Hematopoietic multipotent progenitor cell treated with erythropoietin and hydrocortisone succinate and interleukin-3 and kit ligand, for 8 days (in vitro differentiated cells): ENCODE measurements at places on chromosomes 5 and 9.
A peak's percentile ranks its signal among the peaks of the same experiment; 100 is the strongest.

DNA sequence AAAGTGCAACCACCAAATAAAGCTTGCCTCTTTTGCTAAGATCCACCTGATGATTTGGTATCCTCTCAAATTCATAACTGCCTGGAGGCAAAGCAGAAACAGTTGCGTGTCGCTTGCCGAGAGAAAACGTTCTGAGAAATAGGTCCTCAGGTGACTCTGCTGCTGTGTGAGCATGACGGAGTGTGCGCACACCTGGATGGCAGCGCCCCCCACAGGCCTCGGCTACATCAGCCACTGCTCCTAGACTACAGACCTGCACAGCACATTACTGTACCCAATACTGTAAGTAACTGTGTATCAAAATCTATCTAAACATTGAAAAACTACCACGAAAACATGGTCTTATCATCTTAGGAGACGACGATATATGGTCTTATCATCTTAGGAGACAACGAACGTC, 87.4 kb downstream of the CAMSAP1 start:
- DNase-seq = no peak

GRCh38 chr5:82873452-82873851, 203.7 kb downstream of the TMEM167A start:
- DNase-seq = no peak

- DNase-seq = no peak
Observed at GRCh38 chr5:131068076-131068475, 97.0 kb downstream of the HINT1 start.

GRCh38 chr5:68345171-68345570, 129.6 kb downstream of the PIK3R1 start:
- DNase-seq = no peak

DNA sequence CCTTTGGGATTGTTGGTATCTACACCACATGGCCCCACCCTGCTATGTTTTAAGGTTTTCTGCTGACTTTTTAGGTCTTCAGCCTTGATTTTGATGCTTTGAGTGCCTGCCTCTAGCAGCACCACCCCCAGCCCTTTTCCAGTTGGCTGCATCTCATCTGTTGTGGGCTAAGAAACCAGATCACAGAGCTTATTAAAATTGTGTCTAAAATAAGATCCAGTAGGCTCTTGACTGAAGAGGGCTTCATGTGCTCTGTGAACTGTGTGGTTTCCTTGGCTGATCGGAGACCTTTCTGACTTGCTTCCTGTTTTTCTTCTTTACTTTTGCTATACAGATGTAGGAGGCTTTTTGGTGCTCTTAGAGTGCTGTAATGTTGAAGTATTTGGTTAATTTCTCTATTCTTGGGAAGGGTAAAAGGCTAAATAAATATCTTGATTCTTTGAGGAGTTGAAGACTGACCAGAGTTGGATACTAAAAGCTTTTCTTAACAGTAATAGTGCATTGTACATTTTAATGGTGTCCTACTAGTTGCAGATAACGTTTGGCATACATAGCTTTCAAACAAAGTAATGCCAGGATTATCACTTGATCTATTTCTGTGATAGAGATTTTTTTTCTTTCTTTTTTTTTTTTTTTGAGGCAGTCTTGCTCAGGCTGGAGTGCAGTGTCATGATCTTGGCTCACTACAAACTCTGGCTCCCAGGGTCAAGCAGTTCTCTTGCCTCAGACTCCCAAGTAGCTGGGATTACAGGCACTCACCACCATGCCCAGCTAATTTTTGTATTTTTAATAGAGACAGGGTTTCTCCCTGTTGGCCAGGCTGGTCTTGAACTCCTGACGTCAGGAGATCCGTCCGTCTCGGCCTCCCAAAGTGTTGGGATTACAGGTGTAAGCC, 4.5 kb downstream of the UBE2D2 start:
- peak; percentile 25 for DNase-seq

DNA sequence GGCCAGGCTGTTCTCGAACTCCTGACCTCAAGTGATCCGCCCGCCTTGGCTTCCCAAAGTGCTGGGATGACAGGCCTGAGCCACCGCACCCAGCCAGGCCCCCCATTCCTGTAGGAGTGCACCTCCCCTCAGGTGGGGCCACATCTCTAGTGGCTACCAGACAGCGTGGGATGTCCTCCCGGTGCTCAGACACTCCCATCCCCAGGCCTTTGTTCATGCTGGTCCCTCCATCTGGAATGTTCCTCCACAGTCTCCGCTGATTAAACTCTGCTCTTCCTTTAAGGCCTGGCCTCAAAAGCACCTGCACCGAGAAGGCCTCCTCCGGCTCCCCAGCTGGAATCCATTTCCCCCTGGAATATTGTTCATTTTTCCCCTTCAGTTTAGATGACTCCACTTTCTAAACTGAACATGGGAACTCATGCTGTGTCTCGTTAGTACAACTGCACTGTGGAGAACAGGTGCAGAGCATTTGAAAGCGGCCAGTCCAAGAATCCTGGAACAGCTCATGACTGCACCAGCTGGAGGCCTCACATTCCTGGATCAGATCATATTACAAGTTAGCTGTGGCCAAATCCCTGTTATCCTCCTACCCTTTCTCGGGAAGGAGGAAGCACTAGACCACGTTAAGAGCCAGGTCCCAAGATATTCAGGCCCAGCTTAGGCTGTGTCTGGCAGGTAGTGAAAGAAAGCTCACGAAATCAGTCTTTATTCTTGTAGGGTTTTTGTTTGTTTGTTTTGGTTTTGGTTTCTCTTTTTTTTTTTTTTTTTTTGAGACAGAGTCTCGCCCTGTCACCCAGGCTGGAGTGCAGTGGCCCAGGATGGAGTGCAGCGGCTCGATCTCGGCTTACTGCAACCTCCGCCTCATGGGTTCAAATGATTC, 10.8 kb upstream of the PRRC2B start:
- no peak for DNase-seq

- DNase-seq = no peak
Observed at GRCh38 chr5:119393201-119393691, 37.4 kb downstream of the TNFAIP8 start.

GRCh38 chr9:3920604-3921582, 379.0 kb downstream of the GLIS3 start:
- DNase-seq = no peak

GRCh38 chr9:97382099-97382718, 29.7 kb upstream of the TDRD7 start:
- no peak for DNase-seq

- DNase-seq = no peak
Observed at GRCh38 chr5:59357381-59357977, 536.0 kb downstream of the PDE4D start.

- DNase-seq = no peak
Observed at GRCh38 chr9:37029304-37029775, 4.7 kb downstream of the PAX5 start.

- DNase-seq = no peak
Observed at GRCh38 chr5:123705741-123706140, 193.8 kb downstream of the CSNK1G3 start.

DNA sequence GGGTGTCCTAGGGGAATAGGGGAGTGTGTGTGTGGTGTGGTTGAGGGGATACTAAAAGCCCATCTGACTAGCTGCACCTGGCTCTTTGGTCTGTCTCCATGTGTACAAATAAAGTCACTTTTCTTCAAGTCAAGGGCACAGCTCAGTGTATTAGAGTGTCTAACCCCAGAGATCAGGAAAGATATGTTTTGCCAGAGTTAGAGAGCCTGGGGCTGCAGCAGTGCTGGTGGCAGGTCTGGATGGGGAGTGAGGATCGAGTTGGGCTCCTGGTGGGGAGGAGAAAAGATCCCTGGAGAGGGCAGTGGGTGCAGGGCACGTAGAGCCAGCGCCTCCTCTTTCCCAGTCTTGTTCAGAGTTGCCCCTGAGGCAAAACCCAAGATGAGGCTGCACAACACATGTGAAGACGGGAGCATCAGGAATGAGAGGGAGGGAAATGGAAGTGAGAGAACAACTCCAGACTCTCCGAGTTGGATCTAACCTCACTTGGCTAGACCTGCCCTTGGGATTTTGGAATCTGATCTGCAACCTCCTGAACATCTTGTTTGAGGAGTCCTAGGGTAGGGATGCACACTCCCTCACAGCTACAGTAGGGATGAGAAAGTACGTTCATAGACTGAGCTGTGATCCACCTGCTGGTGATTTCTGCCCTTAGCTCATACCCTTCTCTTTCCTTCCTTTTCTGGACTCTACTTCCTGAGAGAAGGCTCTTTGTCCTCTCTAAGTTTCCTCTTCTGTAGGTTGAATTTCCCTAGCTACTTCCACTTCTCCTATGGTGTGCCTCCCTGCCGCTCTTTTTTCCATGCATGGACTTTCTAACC, 309.9 kb downstream of the ZSWIM6 start:
- DNase-seq = no peak

- no peak for DNase-seq
Observed at GRCh38 chr5:136213919-136214493, 21.0 kb upstream of the SMIM32 start.

DNA sequence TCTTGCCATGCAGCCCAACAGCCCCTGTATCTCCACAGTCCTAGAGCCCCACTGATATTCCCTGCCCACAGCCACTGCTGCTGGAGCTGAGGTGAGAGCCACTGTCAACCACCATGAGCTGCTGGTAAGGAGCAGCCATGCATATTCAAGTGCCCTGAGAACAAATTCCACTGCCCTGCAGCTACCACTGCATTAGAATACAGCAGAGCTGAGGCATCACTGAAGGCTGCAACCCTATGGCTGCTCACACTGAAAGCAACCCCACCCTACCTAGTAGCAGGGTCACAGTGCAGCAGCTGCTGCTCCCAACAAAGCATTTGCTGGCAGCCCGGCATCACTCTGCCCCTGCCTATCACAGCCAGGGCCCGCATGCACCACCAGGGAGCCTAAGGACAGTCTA, 68.6 kb downstream of the SKIC3 start:
- DNase-seq = no peak

- DNase-seq = peak; percentile 72
Observed at GRCh38 chr5:87121304-87122150, 146.2 kb upstream of the RASA1 start.

- no peak for DNase-seq
Observed at GRCh38 chr9:79026316-79026715, 545.4 kb upstream of the TLE4 start.

- no peak for DNase-seq
Observed at GRCh38 chr5:81995407-81995806, 23.6 kb downstream of the ATG10 start.

DNA sequence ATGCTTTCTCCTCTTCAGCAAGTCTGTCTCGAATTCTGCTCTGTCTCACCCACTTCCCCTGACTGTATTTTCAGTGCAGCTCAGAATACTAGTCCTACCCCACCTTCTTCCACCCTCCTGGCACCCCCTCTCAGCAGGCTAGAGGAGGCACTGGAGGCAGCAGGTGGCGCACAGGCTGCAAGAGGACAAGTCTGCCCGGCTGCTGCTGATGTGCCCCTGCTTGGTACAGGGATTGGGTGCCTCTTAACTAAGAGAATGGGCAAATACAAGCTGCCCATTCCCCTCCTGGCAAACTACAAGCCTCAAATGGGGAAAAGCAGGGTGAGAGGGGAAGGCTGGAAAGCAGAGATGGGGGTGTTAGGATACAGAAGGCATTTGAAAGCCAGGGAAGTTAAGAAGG, 5.1 kb downstream of the TLN1 start:
- peak; percentile 80 for DNase-seq

DNA sequence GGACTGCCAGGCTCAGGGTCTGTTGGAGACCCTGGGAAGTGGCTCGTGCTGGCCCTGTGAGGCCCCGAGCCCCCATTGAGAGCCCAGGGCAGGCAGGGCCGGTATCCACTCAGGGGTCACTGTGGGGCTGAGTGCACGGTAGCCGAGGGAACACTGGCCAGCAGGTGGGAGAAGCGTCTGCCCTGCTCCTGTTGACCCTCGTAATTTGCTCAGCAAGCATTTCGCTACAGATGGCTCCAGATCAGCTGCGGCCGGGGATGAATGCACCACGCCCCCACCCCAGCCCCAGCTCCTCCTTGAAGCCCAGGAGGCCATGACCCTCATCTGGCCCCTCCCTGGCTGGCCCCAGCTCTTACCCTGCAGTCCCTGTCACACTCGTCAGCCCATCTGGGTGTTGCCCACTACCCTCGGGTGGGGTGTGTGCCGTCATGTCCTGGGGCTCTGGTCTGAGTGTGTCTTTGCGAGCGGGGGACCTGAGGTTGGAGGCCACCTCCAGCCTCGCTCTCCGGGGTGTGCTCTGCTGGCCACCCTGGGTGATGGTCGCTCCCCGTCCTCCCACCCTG, 6.1 kb upstream of the NRARP start:
- no peak for DNase-seq

DNA sequence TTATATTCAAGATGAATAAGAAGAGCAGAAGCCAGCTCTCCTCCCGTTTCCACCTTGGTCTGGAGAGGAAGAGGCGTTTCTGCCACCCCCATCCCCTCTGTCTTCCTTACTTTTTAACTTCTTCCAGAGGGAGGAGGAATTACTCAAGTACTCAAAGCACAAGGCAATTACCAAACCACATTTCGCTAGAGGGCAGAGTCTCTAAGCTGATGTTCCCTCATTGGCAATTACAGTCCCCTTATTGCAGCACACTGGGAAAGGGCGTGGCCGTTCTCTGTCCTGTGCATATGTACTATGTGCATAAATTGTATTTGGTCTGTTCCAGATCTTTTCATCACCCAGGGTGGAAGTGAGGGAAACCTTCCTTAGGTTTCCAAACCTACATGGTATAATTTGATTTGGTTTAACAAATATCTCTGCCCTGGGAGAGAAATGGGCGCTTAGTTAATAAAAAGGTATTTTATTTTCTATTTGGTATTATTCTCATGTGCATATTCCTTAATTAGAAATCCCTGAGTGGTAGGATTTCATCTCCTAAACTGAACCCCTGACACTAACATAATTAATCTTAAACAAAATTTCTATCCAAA, 29.8 kb upstream of the ALDOB start:
- peak; percentile 87 for DNase-seq

GRCh38 chr5:125316915-125317535, 570.6 kb upstream of the ZNF608 start:
- DNase-seq = no peak

DNA sequence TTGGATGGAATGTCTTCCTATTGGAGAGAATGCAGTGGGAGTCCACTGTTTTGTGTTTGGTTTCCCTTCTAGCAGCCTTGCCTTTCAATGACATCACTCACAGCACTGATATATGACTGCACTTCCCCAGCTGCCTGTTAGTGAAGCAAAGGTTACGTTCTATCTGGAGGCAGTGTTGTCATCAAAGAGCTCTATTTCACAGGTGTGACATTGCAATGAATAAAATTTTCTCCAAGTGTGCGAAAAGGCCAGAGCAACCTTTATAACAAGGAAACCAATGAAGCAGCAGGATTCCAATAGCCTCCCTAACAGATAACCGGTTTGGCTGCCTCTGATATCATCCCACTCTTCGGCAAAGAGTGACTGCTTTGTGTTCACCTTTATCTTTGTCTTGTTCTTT, 523.5 kb upstream of the ZNF608 start:
- no peak for DNase-seq

DNA sequence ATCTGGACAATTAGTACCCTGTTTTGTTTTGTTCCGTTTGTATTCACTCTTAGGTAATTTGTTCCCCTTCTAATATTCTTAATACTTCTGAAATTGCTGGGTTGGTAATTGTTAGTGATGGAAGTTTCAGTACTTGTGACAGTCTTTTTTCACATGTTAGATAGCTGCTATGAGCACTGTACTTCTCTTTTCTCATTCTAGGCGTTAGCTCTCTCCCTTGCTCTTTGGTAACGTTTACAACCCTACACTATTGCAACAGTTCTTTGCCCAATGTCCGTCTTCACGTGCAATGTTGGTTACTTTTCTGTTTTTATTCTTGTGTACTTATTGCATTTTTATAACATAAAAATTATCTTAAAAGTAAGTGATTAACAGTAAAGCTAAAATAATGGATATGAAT, 1509.0 kb downstream of the MAT2B start:
- no peak for DNase-seq
